ENCODE measurements at places on chromosomes 2 and 18. TPM values are rescaled to one million over a fixed set of nuclear protein-coding genes. Genes with fewer than 3 reads are reported as not detected.
A peak's percentile ranks its signal among the peaks of the same experiment; 100 is the strongest.

GRCh38 chr2:218081063-218081462 lies 12.0 kb downstream of the RUFY4 start:
- no peak overlapping the region for H3K27ac ChIP-seq
- peaks cover 1% of the 10 kb centered on the region for H3K4me1 ChIP-seq
- H3K4me3 ChIP-seq = no peak overlapping the region
- H3K27me3 ChIP-seq = no peaks in the 10 kb centered on the region
- no peak for DNase-seq

DNA sequence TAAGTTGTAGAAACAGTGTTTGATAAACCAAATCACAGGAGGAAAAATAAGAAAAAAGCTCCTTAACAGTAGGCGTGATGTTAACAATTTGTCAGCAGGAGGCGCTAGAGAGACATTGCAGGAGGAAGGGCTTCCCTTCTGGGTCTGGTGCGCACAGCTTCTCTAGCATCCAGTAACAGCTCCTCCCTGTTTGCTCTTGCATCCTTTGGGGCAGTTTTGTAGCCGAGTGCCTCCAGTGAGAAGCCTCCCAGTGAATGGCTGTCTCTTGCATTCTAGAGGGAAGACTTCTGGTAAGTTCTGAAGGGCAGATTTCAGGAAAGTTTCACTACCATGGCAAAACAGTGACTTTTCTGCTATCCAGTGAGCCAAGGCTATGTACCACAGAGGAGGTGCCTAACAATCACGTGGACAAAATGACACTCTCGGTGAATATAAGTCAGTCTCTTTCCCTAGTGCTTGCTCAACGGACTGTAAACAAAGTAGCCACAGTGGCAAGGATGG lies 9.5 kb upstream of the ZNF396 start:
- peaks cover 29% of the 10 kb centered on the region for H3K27me3 ChIP-seq
- H3K4me3 ChIP-seq = no peak overlapping the region
- H3K36me3 ChIP-seq = no peaks in the 10 kb centered on the region

DNA sequence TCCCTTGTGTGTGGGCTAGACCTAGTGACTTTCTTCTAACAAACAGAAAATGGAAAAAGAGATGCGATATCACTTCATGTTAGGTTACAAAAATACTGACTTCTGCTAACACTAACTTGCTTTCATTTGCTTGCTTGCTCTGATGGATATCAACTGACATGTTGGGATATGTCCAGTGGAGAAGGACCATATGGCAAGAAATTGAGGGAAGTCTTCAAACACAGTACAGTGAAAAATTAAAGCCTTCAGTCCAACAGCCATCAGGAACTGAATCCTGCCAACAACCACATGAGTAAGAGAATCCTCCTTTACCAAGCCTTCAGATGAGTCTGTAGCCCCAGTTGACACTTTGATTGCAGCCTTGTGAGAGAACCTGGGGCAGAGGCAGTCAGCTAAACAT lies 143.9 kb downstream of the MAIP1 start:
- H3K27me3 ChIP-seq = peaks cover 40% of the 10 kb centered on the region
- no peaks in the 10 kb centered on the region for H3K4me1 ChIP-seq
- H3K4me3 ChIP-seq = no peak overlapping the region
- no peak for DNase-seq

DNA sequence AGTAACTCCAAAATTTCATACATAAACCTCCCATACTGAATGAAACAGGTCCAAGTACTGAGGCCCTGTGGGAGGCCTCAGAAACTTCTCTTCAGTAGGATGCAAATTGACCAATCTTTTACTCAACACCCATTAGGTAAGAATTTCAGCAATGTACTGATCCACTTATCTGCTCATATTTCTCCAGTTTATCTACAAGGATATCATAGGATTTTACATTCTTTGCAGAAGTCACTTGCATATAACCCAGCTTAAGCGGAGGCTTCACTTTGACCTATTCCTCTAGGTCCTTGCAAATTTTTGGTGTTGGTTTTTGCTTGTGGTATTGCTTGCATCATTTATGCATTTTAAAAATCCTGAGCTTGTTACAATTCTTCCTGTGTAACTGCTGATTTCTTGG lies 28.8 kb upstream of the SLC3A1 start:
- H3K4me3 ChIP-seq = no peak overlapping the region
- no peaks in the 10 kb centered on the region for H3K27me3 ChIP-seq
- H3K27ac ChIP-seq = no peak overlapping the region
- no peak for DNase-seq
- no peaks in the 10 kb centered on the region for H3K36me3 ChIP-seq

- no peak overlapping the region for H3K27ac ChIP-seq
- no peak overlapping the region for H3K4me3 ChIP-seq
- no peak for DNase-seq
- peaks cover 6% of the 10 kb centered on the region for H3K27me3 ChIP-seq
These were observed 39.7 kb upstream of the EPAS1 start for GRCh38 chr2:46257476-46257875.

GRCh38 chr2:217171874-217172273 lies 312.0 kb upstream of the TNP1 start:
- H3K36me3 ChIP-seq = peaks cover 11% of the 10 kb centered on the region
- no peak overlapping the region for H3K27ac ChIP-seq
- peaks cover 8% of the 10 kb centered on the region for H3K27me3 ChIP-seq
- peaks cover 3% of the 10 kb centered on the region for H3K4me1 ChIP-seq
- H3K4me3 ChIP-seq = no peak overlapping the region

- no peak overlapping the region for H3K27ac ChIP-seq
- H3K27me3 ChIP-seq = peaks cover 3% of the 10 kb centered on the region
- H3K36me3 ChIP-seq = no peaks in the 10 kb centered on the region
- no peaks in the 10 kb centered on the region for H3K4me1 ChIP-seq
- H3K4me3 ChIP-seq = no peak overlapping the region
- DNase-seq = peak; percentile 2
These were observed 12.1 kb downstream of the PXDN start for GRCh38 chr2:1731963-1732768.

DNA sequence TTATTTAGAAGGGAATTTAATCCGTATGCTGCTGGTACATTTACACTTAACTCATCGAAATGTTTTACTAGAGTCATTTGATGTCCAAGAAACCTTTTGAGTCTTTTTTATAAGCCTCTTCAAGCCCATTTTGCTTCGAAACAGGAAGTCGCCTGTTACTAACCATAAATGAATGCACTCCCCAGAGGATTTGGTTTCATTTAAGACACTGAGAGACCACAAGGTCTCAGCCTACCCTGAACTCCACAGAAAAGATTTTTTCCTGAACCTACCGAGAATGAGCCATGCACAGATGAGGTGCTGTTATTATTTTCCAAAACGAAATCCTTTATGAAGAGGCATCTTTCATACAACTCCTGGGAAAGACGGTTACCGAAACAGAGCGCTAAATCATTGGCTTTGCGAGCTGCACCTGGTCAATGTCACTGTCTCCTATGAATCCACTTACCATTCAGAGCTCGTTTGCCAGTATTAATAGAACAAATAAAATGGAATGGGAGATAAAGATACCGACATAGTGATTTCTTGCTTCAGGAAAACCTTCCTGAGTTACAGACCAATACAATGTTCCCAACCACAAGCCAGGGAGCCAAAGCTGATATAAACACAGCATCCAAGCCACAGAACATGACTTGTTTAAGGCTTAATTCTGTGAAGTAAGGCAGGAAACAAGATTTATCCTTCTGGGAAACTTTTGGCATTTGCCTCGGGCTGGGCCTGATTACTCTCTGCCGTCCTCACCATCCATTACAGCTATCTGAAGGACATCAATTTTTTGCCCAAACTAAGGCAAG lies 382.1 kb downstream of the OSR1 start:
- H3K4me1 ChIP-seq = no peaks in the 10 kb centered on the region
- H3K27ac ChIP-seq = no peak overlapping the region
- DNase-seq = no peak
- H3K4me3 ChIP-seq = no peak overlapping the region
- no peaks in the 10 kb centered on the region for H3K27me3 ChIP-seq

GRCh38 chr2:181523756-181524155 lies 66.6 kb downstream of the ITGA4 start:
- no peaks in the 10 kb centered on the region for H3K4me1 ChIP-seq
- H3K4me3 ChIP-seq = no peak overlapping the region
- H3K36me3 ChIP-seq = peaks cover 31% of the 10 kb centered on the region

GRCh38 chr2:136255648-136256461 lies 137.9 kb upstream of the CXCR4 start:
- H3K4me1 ChIP-seq = peaks cover 9% of the 10 kb centered on the region
- H3K27ac ChIP-seq = no peak overlapping the region
- DNase-seq = no peak
- H3K4me3 ChIP-seq = no peak overlapping the region

- H3K27ac ChIP-seq = no peak overlapping the region
- no peaks in the 10 kb centered on the region for H3K4me1 ChIP-seq
- no peak for DNase-seq
- no peaks in the 10 kb centered on the region for H3K36me3 ChIP-seq
- no peaks in the 10 kb centered on the region for H3K27me3 ChIP-seq
These were observed 103.2 kb downstream of the CTIF start for GRCh38 chr18:48641981-48642380.

DNA sequence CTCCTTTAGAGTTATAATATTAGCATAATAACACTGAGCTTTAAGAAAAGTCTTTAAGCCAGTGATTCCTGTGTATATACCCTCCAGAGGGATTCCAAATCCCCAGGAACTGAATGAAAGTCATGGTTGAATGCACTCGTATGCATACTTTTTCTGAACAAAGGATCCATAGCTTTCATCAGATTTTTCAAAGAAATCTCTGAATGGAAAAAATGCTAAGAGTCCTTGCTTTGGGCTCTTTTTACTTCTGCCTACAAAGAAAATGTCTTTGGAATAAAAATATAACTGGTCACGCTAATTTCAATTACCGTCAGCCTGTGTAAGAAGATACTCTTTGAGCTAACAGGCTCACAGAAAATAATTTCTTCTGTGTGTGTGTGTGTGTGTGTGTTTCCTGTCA lies 939.5 kb downstream of the ERBB4 start:
- no peak overlapping the region for H3K27ac ChIP-seq
- no peak overlapping the region for H3K4me3 ChIP-seq
- no peak for DNase-seq
- H3K36me3 ChIP-seq = no peaks in the 10 kb centered on the region
- H3K27me3 ChIP-seq = no peaks in the 10 kb centered on the region
- H3K4me1 ChIP-seq = no peaks in the 10 kb centered on the region

GRCh38 chr2:237312021-237312755 lies 101.8 kb downstream of the COL6A3 start:
- DNase-seq = no peak
- no peaks in the 10 kb centered on the region for H3K36me3 ChIP-seq
- no peak overlapping the region for H3K4me3 ChIP-seq
- H3K27ac ChIP-seq = no peak overlapping the region
- no peaks in the 10 kb centered on the region for H3K4me1 ChIP-seq

FAM110C gene
- total RNA-seq = 0.68 TPM

DNA sequence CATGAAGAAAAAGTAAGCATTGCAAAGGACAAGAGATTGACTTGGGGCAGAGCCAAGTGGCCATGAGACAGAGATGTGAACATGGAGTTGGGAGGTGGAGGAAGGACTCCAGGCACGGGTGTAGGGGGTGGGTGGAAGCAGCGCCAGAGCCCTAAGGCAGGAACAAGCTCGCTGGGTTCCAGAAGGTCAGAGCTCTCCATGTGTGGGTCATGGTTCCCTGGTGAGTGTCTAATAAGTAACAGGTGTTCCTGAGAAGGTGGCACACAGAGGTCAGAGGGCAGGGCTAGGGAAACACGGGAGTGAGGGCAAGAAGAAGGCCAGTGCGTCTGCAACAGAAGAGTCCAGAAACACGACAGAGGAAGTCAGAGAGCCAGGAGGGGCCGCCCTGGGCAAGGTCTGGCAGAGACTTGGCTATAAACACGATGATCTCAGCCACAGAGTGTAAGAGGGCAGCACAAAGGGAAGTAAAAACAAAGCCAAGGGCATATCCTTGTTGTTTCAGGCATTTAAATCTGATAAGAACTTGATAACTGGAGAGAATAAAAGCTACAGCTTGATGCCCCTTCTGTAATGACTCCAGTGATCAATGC lies 260.8 kb downstream of the TGIF1 start:
- H3K27ac ChIP-seq = no peak overlapping the region
- H3K36me3 ChIP-seq = no peaks in the 10 kb centered on the region
- H3K4me1 ChIP-seq = peaks cover 5% of the 10 kb centered on the region

LAMA3 gene
- 0.14 TPM for total RNA-seq

IL18RAP gene
- 16.7 TPM for total RNA-seq

DNA sequence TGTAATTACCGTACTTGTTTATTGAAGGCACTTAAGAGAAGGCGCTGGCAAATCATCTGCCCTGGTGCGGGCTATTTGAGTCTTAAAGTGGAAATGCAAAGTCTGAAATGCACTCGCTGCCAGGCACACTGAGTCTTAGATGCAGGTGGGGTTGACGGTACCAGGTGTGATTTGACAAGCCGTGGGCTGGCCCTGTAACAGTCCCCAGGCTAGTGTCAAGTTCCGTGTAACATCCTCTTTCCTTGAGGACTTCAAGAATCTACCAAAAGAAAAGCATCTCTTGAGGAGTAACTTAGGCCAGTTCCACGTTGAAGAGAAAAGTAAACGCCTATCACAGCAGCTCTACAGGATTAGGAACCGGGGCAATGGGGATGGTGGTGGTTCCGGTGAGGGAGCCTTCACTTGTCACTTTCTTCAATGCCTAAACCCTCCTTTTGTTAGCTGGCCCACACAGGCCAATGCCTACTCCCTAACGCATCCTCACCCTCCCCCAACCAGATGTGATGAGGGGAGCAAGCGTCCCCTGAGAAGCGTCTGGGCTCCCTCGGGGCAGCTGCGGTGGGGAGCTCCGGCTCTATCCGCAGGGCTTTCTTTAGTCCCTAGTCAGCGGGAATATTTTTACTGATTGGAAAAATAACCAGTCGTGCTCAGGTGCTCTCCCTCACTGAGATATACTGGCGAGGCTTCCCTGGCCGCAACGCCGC lies 1.5 kb upstream of the UGP2 start:
- DNase-seq = no peak
- peaks cover 27% of the 10 kb centered on the region for H3K36me3 ChIP-seq
- H3K4me1 ChIP-seq = peaks cover 26% of the 10 kb centered on the region
- H3K4me3 ChIP-seq = peak overlapping the region; percentile 95

- H3K4me3 ChIP-seq = no peak overlapping the region
- no peaks in the 10 kb centered on the region for H3K36me3 ChIP-seq
- DNase-seq = no peak
- no peaks in the 10 kb centered on the region for H3K27me3 ChIP-seq
- H3K4me1 ChIP-seq = no peaks in the 10 kb centered on the region
These were observed 466.4 kb downstream of the MEIS1 start for GRCh38 chr2:66901344-66901743.

DNA sequence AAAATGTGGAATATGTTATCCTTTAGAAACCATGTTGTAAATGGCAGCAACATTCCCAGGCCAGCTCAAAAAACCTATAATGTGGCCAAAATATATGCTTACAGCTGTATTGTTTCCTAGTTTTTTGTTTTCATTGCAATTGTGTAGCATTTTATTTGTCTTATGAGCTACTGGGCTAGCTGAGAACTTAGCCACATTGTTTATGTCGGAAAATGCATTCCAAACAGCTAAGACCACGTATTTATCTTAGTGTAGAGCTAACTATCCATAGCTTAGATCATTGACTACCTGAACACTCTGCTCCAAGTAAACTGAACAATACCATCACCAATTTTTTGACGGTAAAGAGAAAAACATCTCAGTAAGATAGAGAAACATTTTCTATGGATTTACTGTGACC lies 38.4 kb downstream of the METAP1D start:
- H3K4me1 ChIP-seq = peaks cover 1% of the 10 kb centered on the region
- no peak overlapping the region for H3K4me3 ChIP-seq
- no peak for DNase-seq

GRCh38 chr2:9247177-9247576 lies 40.6 kb downstream of the ASAP2 start:
- DNase-seq = no peak
- peaks cover 10% of the 10 kb centered on the region for H3K27me3 ChIP-seq
- H3K27ac ChIP-seq = no peak overlapping the region
- no peaks in the 10 kb centered on the region for H3K4me1 ChIP-seq
- no peaks in the 10 kb centered on the region for H3K36me3 ChIP-seq

C1QL2 gene
- not detected for total RNA-seq
